ENCODE measurements at places on chromosomes 5 and 9.

GRCh38 chr5:124580925-124581737, 165.3 kb downstream of the ZNF608 start:
- DNase-seq: no peak

GRCh38 chr5:32578363-32578762, 7.0 kb upstream of the SUB1 start:
- DNase-seq: no peak

- no peak for DNase-seq
Measured at GRCh38 chr5:150764530-150764929, 5.7 kb upstream of the DCTN4 start.

GRCh38 chr5:138351056-138351455, 1.4 kb upstream of the KDM3B start:
- DNase-seq: no peak

GRCh38 chr5:15807871-15808270, 307.9 kb downstream of the FBXL7 start:
- no peak for DNase-seq

DNA sequence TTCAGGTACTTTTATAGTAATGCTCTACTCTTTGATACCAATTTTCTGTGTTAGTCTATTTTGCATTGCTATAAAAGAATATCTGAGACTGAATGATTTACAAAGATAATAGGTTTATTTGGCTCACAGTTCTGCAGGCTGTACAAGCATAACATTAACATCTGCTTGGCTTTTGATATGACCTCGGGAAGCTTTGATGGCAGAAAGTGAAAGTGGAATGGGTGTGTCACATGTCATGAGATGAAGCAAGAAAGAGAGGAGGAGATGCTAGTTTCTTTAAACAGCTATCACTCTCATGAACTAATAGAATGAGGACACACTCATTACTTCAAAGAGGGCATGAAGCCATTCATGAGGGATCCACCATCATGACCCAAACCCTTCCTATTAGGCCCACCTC, 270.9 kb upstream of the IL12B start:
- DNase-seq: no peak

- no peak for DNase-seq
Measured at GRCh38 chr5:91129748-91130147, 253.4 kb downstream of the ARRDC3 start.

GRCh38 chr5:167849874-167850273, 441.6 kb upstream of the WWC1 start:
- DNase-seq: no peak

GRCh38 chr9:87742813-87743428, 17.0 kb downstream of the CTSL start:
- no peak for DNase-seq

DNA sequence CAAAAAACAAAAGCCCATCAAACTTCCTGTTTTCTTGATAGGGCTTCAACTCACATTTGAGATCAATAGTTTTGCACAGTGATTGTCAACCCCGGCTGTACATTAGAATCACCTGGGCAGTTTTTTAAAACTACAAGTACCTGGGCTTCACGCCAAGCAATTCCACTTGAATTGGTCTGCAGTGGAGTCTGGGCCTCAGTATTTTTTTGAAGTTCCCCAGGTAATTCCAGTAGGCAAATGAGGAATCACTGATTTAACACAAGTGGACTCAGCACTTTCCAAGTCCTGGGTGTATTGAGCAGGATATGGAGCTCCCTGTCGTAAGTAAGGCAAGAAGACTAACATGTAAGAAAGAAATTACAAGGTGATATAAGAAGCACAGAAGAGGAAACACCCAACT, 14.8 kb upstream of the SMIM15 start:
- no peak for DNase-seq

- DNase-seq: no peak
Measured at GRCh38 chr5:82150559-82150958, 127.6 kb downstream of the RPS23 start.

DNA sequence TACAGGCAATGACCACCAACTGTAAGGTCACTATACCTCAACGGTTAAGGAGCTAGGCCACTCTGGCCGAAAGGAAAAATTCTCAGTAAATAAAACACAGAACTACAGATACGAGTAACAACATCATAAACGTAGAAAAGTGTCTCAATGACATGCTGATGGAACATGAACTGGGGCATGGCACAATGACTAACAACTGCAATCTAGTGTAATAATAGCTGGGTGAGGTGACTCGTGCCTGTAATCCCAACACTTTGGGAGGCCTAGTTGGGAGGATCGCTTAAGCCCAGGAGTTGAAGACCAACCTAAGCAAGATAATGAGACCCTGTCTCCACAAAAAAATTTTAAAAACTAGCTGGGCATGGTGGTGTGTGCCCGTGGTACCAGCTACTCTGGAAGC, 9.8 kb upstream of the RAPGEF6 start:
- no peak for DNase-seq

DNA sequence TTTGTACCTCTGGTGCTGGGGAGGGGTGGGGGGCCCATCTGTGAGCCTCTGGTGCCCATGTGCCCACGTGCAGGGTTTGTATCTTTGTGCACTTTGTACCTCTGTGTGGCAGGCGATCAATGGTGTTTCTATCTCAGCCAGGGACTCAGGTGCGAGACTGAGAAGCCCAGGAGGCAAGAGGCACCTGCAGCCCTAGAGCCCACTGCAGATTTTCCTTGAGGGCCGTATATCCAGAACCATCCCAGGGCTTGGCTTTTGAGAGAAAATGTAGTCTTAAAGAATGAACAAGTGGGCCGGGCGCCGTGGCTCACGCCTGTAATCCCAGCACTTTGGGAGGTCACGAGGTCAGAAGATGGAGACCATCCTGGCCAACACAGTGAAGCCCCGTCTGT, 52.2 kb upstream of the KCNMB1 start:
- DNase-seq: no peak

DNA sequence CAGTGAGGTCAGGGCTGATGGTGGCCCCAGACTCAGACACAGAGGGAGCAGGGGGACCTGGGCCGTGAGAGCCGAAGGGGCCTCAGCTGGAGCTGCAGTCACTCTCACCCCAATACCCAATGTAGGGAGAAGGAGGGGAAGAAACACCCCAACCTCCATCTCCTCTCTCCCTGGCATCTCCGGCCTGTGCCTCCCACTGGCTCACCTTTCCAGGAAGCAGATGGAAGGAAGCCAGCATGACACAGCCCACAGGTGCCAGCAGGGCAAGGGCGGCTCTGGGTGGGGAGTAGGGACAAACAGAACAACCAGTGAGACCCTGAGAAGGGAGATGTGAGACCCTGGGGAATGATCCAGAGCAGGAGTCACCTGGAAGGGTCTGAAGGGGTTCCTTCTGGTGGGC, 3.0 kb upstream of the CRB2 start:
- no peak for DNase-seq

DNA sequence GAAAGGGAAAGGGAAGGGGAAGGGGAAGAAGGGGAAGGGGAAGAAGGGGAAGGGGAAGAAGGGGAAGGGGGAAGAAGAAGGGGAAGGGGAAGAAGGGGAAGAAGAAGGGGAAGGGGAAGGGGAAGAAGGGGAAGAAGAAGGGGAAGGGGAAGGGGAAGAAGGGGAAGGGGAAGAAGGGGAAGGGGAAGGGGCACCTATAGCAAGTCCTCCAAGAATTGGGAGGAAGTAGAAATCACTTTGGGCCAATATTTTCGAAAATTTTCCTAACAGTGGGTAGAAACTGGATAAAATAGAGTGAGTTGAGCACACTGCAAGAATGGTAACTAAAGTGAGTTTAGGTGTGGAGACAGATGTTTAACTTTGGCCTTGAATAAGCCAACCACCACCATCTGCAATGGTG, 915.3 kb downstream of the DNAH5 start:
- DNase-seq: no peak

GRCh38 chr9:127897193-127897692, 2.2 kb downstream of the ST6GALNAC6 start:
- DNase-seq: no peak

DNA sequence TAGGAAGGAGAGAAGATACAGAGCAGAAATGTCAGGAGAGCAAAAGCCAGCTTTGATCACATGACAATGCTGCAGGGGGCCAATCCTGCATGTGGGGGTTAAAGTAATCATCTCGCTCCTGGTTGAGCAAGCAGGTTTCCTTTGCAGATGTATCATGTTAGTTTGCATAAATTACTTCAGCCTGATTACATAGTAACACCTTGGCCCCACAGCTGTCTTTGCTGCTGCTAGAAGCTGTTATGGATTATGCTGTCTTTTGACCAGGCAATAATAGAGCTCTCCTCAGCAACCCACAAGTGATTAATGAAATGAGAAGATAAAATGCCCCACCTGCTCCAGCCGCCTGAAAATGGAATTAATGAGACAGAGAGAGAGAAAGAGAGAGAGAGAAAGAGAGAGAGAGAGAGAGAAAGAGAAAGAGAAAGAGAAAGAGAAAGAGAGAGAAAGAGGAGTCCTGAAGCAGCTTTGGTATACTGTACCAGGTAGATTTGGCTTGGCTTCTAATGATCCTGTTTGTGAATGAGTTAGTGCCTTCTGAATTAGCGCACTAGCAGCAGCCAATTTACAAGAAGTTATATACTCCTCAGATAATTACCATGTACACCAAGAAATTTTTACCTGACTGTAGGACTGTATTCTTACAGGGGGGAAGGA, 174.3 kb upstream of the RORB start:
- no peak for DNase-seq

Data from stimulated activated naive CD4-positive, alpha-beta T cell (primary cell).